M059J (cell line): ENCODE measurements at places on chromosomes 12 and 14. TPM values are rescaled to one million over a fixed set of nuclear protein-coding genes. Genes with fewer than 3 reads are reported as not detected.

DNA sequence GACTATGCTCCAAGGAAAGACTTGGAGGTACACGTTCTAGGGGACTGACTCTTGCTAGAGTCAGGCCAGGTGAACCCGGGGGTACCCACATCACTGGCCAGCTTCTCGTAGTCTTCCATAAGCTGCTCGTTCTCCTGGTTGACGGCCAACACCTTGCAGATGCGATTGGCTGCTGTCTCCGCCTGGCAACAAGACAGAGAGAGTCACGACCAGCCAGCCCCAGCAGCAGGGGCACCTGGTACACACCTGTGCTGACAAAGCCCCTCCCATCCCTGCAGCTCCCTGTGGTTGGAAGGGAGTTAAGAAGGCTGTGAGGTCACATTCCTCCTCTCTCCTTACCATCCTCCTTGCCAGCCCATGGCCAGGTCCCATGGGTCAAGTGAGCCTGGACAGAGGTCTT, 85.5 kb downstream of the ACTN1 start:
- DNase-seq, result no peak

GRCh38 chr12:89436062-89436461, 83.8 kb upstream of the DUSP6 start:
- no peak for DNase-seq

Gene RAD51AP1
- total RNA-seq, result 63.4 and 66.7 TPM in 2 replicates

- DNase-seq, result no peak
These were observed 17.3 kb downstream of the TOGARAM1 start for GRCh38 chr14:44979273-44979672.

DNA sequence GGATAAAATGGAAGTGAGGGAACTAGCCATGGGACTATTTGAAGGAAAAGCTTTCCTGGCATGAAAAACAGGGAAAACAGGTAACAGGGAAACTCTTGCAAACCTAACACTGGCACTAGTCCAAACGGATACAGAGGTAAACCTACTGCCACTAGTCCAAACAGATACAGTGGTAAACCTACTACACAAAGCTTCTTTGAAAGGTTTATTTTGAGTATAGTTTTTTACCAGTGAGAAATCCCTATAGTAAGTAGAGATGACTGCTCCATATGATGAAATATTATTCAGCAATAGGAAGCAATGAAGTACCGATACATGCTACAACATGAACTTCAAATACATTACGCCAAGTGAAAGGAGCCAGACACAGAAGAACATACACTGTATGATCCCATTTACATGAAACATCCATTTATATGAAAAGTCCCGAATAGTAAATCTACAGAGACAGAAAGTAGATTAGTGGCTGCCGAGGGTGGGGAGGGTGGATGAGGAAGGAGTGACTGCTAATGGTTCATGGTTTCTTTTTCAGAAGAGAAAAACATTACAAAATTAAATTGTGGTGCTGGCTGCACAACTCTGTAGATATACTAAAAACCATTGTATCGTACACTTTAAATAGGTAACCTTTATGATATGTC, 25.5 kb downstream of the SPTLC2 start:
- DNase-seq, result no peak

- no peak for DNase-seq
These were observed 4.5 kb downstream of the TMEM117 start for GRCh38 chr12:43840338-43840737.

GRCh38 chr14:100671386-100671901, 55.2 kb upstream of the DLK1 start:
- no peak for DNase-seq

Gene NR2C1
- total RNA-seq, result 26.3 and 63.3 TPM in 2 replicates
